ENCODE measurements at places on chromosomes 2 and 18.

DNA sequence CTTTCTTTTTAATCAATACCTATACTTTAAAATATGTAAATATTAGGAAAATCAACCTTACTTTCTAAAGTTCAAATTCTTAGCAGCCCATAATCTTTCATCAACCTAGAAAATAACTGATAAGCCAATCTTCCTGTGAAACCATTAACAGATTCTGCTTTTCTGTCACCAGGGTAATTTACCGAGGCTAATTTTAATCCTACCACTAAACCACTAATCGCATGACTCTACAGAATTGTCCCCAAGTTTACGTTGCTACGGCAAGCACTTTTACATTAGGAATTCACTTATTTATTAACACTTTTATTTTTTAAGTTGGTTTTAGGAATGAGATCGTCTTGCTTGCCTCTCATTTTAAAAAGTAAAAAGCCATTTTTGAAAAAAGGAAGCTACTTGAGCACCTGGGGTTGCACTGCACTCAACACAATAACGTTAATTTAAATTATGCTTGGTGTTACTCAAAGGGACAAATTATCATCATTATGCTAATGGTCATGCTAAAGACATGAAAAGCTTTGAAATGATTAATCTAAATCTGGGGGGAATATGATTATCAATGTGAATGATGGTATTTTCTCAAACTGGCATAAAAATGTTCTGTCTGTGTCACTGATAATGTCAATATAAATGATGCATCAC, 10.2 kb downstream of the ZNF516 start:
- no peak for DNase-seq

DNA sequence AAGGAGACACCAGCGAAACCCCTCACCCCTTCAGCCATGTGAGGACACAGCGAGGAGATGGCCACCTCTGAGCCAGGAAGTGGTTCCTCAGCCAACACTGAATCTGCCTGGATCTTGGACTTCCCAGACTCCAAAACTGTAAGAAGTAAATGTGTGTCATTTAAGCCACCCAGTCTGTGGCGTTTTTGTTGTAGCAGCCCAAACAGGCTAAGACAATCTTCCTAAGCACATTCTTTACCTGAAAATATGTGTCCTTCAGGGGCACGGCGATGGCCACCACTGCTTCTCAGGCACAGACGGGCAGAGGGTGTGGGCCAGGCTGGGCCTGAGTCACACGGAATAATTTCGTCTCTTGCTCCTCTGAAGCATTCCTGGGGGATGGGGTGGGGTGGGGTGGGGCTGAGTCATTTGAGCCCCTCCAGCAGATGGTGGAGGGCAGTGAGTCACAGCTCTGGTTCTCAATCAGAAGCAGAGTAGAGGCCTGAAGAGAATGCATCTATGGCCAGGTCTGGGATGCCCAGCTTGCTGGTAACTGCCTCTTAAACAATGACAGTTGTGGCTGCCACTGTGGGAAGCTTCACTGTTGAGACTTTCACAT, 142.4 kb downstream of the CAPN13 start:
- no peak for DNase-seq

DNA sequence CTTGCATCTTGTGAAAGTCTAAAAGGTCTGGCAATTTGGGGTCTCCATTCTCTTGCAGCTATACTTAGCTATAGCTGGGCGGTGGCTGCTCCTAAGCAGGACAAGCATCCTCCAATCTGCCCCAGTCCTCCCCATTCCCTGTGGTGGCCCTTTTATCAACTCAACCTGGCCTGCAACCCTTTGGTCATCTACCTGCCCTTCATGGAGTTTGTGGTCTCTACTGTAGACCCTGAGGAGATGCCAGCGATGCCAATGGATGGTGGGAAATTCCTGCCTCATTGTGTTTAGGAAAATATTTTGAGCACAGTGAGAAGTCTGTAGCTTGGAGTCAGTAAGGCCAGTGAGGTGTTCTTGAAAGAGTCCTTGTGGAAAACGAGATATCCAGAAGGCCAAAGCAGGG, 143.4 kb downstream of the CAPN13 start:
- no peak for DNase-seq

DNA sequence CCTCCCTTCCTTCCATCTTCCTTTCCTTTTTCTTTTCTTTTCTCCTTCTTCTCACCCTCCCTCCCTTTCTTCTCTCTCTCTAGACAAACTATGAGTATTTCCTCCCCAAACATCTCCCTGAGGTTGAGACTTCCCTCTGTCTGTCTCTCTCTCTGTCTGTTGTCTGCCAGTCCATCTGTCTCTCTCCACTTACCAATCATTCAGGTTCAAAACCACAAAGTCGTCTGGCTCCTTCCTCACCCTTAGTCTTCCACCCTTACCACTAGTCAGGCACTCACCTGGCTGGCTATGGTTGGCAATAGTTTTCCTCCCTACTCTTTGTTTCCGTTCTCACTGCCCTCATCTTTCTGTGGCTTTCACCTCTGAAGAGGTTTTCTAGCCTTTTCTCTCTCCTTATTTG, 12.9 kb downstream of the CCL20 start:
- DNase-seq: no peak

GRCh38 chr2:43484323-43484930, 111.4 kb downstream of the THADA start:
- DNase-seq: no peak

- no peak for DNase-seq
Observed at GRCh38 chr2:152781175-152781574, 62.8 kb downstream of the ARL6IP6 start.

DNA sequence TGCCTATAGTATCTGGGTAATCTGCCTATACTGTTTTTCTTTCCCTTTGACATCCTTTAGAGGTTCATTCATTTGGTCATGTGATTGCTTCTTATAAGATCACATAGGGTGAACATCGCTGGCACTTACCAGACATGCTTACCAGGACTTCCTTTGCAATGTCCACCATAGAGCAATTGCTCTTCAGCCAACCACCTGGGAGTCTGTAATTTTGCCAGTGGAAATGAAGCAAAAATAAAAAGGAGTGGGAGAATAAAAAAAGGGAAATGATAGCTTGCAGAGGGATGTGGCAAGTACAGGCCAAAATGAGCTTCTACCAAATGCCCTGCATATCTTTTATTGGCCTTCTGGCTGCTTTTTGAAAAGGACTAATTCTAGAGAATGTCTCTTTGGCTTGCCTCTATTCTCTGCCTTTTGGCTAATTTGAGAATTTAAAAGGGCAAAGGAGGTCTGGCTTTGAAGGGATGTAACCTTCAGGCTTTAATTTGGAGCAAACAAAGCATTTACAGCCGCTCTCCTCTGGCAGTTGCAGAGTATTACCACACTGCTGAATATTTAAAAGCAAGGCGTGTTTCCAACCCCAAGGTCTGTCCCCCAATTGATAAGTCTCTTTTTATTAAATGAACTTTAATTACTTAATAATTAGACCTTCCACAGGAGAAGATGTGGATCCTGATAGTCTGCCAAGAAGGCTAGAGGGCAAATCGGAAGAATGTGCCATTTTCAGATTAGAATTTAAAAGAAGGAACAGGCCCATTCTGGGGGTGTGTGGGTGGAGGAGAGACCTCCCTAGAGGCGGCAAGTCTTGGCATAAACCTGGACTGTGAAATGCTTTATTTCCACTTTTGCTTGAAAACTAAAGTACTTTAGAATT, 557.9 kb downstream of the DCC start:
- DNase-seq: no peak

- no peak for DNase-seq
Observed at GRCh38 chr18:12745095-12745795, 42.4 kb downstream of the PSMG2 start.

DNA sequence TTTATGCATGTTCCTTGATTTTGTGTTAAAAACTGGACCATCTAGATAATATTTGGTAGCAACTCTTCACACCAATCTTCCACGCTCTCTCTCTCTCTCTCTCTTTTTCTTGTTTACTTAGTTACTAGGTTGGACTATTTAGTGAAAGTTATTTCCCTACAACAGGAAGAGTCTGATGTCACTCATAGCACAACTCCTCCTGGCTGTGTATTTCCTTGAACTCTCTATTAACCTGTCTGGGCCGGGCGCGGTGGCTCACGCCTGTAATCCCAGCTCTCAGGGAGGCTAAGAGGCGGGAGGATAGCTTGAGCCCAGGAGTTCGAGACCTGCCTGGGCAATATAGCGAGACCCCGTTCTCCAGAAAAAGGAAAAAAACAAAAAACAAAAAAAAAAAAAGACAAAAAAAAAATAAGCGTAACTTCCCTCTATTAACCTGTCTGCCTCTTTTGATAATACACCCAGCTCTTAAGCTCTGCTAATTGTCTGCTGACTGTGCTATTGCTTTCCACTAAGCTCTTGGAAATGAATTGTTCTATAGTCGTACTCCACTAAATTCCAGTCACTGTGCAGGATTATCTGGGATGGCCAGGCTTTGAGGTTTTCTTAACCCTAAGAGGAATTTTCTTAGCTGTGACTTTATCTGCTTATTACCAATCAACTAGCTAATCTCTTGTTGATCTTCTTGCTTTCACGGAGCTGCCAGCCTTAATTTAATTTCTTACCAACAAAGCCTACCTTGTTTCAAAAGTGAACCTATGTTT, 18.1 kb upstream of the CDH19 start:
- no peak for DNase-seq

DNA sequence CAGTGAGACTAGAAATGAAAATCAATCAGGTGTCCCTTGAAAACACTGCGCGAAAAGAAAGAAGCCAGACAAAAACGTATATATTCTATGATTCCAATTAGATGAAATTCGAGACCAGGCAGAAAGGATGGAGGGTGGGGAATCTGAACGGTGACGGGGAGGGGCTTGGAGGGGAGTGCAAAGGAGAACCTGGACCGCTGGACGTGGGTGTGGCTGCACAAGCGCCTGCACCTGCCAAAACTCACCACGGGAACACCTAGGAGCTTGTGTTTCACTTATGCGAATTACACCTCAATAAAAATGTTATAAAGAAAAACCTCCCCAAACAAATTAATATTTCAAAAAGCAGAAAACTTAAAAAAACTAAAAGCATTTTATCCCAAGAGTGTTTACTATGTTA, 21.9 kb downstream of the THAP4 start:
- no peak for DNase-seq

DNA sequence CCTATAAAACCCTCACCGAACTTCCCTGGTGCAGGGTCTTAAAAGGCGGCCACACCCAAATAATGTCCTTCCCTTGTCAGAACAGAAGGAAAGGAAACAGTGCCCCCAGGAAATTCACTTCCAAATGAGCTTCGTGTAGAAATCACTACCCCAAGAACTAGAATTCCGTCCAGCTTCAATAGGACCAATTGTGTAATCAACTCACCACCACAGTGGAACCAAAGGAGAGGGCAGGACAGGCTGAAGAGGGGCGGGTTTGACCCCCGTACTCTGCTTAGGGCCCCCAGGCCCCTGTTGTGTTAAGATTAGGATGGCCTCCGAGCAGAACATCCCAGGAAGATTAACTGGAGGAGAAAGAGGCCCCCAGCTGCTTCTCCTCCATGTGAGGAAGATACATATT, 24.1 kb downstream of the GPR35 start:
- no peak for DNase-seq

DNA sequence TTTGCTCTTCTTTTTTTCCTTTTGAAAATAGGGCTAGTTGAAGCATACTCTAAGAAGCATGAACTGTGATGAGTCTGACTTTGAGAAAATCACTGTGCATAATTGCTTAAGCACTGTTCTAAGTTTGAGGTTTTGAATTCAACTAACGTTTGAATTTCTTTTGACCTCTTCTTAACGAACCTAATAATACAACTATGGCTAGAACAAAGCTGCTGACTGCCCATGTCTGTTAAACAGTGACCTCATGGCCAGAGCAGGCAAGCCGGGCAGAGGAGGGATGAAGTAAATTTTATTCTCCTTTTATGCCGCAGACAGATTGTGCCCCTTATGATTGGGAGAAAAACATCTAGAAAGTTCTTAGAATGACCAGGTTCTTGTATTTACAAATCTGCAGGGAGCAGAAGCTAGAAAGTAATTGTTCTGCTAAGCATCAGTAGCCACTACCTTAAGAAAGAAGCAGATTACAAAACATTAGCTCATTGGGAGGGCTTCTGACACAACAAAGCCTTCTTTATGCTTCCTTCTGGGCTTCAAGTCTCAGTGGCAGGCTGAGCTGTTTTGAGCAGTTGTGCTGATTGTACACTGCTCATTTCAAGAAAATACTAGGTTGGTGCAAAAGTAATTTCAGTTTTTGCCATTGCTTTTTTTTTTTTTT, 97.8 kb upstream of the RASGRP3 start:
- no peak for DNase-seq

DNA sequence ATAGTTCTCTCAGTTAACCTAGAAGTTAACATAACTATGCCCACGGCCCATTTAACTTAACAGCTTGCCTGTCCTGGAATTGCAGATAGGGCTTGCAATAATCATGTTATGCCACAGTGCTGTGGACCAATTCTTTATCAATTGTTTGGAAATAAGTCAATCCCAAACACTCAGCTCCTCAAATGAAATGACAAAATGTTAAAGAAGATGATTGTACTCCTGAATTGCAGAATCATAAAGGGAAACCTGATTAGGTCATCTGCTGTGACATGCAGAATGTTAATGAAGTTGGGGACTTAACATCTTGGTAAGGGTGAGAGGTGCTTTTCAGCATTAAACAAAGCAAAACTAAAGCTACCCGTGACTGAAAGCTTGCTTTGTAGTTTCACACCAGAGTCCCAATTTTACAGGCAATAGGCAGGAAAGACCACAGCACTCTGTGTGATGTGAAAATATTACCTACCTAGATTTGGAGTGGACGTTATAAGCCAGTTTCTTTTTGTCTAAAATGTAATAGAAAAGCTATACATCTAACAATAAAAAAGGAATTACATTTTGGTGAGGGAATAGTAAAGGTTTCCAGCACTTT, 364.0 kb downstream of the GPD2 start:
- no peak for DNase-seq

DNA sequence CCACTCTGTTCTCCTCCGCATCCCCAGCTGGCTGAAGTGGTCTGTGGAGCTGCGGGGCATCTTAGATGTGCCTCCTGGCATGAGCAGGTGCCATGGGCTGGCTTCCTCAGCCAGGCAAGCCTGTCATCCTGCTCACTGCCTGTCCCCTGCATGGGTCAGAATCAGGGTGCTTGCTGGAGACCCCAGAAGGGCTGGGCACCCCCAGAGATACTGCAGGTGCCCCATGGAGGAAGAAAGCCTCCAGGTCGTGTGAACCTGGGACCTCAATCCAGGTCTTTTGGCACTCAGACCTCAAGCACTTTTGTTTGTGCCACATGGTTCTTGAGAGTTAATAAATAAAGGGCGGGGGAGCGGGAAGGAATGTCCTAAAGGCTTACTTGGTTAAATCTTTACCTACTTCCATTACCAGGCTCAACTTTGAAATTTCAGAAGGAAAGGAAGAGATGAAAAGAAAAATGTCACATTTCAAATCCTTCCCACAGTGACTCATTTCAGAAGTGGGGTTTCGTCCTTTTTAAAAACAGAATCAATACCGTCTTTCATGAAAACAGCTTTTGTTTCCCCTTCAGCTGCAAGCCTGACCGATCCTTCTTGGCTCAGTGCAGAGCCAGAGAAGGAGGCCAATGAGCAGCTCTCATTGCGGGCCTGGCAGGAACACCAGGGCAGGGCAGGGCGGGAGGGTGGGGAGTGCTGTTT, 69.9 kb downstream of the RHOB start:
- peak; percentile 52 for DNase-seq

DNA sequence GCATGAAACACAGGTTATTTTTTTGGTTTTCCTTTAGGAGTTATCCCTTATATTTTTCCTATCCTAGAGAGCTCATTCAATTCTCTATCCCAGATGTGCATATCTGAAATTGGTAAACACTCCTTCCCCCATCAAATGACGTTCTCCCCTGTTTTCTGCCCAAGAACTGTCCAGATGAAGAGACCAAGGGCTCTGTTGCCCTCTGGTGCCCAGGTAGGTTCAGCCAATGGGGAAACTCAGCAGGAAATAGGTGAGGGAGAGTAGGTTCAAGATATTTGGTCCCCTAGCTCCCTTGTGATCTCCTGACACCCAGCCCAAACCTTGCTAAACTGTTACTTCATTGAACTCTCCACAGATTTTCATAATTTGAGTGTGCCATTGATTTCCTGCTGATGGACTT, 14.1 kb upstream of the INO80C start:
- no peak for DNase-seq
